Foreskin fibroblast (primary cell): ENCODE measurements at places on chromosomes 3 and 15.

- no peak for DNase-seq
These were observed 889.0 kb downstream of the ROBO1 start for GRCh38 chr3:78878789-78879188.

DNA sequence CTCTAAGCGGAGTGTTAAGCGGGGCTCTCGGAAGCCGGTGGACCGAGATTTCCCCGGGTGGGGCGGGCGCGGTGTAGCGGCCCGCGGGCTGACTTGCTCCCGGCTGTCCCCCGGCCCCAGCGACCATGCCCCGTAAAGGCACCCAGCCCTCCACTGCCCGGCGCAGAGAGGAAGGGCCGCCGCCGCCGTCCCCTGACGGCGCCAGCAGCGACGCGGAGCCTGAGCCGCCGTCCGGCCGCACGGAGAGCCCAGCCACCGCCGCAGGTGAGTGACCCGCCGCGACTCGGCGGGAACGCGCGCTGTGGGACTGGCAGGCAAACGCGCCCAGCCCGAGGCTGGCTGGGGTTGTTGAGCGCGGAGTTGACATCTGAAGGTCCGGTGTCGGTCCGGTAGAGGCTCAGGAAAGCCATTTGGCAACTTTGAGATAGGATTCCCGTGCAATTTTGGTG lies 1.3 kb downstream of the SMC4 start:
- DNase-seq = peak; percentile 46

DNA sequence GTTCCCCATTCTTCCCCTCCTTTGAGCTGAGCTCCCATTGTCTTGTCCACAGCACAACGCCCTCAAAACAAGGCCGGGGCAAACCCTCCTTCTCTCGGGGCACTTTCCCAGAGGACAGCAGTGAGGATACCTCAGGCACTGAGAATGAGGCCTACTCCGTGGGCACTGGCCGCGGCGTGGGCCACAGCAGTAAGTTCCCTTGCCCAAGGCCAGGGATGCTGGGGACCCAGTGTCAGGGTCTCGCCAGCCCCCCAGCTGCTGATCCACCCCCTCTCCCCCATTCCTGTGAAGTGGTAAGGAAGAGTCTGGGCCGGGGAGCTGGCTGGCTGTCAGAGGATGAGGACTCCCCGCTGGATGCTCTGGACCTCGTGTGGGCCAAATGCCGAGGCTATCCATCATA lies 4.2 kb upstream of the OGG1 start:
- DNase-seq = no peak

DNA sequence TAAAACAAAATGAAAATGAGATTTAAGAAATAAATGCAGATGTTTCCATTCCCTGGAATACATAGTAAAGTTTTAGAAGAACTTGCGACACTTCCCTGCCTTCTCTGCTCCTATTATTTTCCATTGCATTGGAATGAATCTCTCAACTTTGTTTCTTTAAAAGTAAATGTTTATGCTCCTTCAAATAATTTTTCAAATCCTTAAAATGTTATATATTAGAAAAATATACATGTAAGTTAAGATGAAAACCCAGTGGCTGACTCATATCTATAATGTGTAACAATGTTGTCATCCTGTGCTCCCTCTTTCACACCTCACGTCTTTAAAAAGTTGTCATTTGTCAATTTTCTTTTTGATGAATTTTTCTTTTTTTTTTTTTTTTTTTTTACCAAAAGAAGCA lies 3.6 kb downstream of the RBMS3 start:
- DNase-seq = no peak

- no peak for DNase-seq
These were observed 50.2 kb upstream of the NSMCE3 start for GRCh38 chr15:29319823-29320222.

GRCh38 chr15:78921517-78921916 lies 23.3 kb downstream of the CTSH start:
- no peak for DNase-seq

GRCh38 chr15:90184119-90184785 lies 16.9 kb upstream of the SEMA4B start:
- DNase-seq = peak; percentile 68

DNA sequence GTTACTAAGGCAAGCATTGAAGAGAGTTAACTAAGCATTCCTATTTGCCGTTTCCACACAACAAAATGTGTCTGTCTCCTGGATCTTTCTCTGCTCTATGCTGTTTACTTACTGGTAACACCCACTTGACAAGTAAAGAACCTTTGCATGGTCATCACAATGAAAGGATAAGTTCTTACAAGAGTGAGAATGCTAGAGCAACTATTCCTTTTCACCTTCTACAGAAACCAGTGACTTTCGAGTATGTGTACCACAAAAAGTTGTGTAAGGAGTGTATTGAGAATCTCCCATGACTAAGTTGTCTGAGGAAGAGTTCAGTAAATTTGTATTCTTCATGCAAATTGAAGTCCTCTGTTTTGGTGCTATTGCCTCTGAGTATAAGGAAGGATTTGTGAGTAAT lies 10.8 kb downstream of the TIPARP start:
- peak; percentile 73 for DNase-seq

GRCh38 chr15:25715536-25716413 lies 147.4 kb downstream of the ATP10A start:
- DNase-seq = no peak

- peak; percentile 80 for DNase-seq
These were observed 12.8 kb downstream of the PPCDC start for GRCh38 chr15:75036212-75036616.

- DNase-seq = peak; percentile 86
These were observed 388.3 kb downstream of the MFSD1 start for GRCh38 chr3:159189994-159190669.

DNA sequence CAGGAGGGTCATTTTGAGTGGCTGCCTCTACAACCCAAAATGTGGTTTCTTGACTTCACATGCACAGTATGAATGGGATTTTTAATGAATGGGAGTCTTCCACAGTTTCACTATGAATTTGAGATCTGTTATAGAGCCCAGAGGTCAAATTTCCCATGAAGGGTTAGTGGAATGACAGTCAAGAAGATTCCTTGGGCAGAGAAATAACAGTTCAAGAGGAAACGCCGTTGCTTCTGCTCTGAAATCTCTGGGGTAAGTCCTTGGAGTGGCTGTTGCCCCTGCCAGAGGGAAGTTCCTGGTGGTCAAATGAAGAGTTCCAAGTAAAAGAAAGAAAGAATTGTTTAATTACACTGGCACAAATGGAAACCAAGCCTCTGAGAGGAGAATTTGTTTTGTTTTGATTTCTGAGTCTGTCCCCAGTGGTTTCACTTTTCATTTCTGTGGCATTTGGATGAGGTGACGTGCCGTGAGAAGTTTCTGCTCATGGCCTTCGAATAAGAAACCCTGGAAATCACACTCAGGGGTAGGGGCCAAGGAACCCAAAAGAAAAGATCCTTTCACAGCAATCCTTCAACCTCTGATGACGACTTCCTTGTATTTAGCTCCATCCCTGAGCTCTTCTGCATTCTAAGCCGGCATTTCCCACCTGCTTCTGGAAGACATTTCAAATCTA lies 77.5 kb upstream of the IL12A start:
- DNase-seq = no peak

GRCh38 chr3:13249664-13250390 lies 170.3 kb downstream of the NUP210 start:
- no peak for DNase-seq

- DNase-seq = no peak
These were observed 17.7 kb downstream of the TOPAZ1 start for GRCh38 chr3:44259404-44259803.

DNA sequence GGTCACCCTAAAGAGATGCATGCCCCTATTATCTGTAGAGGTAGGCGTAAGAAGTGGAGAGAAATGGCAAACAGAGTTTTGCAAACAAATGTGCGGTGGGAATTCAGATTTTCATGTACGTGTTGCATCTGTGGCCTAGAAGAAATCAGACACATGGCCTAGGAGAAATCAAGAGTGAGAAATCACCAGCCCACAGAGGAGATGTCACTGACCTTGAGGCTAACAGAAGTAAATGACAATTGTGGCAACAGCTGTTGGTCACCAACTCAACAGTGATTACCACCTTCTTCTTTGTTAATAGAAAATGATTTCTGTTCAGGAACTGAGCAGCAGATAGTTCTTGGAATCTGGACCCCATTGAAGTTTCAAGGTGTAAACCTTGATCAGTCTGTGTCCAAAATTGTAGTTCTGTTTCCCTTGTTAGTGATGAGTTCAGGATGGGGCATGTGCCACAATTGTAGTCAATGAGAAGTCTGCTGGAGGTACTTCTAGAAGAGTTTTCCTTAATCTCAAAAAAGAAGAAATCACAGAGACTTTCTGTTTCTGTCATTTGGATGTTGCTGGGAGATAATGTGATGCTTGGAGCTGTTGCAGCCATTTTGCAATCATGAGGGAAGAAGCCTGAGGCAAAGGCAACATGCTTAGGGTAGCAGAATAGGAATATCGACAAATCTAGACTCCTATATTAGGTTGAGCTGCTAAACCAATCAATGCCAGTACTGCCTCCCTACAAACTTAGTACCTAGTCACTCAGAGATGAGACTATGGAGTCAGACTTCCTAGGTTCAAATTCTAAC lies 34.3 kb upstream of the RFTN1 start:
- DNase-seq = no peak
